ENCODE measurements at places on chromosomes 7 and 10.
A peak's percentile ranks its signal among the peaks of the same experiment; 100 is the strongest.

DNA sequence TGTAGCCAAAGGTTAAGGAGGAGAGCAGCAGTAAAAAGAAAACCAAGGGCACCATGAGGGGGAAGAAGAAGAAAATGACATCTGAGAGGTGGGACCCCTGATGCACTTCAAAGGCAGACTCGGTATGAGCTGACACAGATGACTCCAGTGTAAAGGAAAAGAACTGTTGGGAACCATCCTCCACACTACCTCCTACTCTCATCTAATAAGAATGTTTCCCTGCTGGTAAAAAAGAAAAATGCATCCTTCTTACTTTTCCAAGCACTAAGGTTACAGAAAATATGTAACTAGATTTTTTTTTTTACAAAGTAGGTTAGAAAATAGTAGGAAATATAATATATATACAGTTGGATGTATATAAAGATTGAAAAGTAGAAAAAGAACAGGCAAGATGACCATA lies 16.9 kb downstream of the TAS2R41 start:
- DNase-seq = no peak

GRCh38 chr7:107815254-107815882 lies 12.3 kb upstream of the SLC26A3 start:
- no peak for DNase-seq

DNA sequence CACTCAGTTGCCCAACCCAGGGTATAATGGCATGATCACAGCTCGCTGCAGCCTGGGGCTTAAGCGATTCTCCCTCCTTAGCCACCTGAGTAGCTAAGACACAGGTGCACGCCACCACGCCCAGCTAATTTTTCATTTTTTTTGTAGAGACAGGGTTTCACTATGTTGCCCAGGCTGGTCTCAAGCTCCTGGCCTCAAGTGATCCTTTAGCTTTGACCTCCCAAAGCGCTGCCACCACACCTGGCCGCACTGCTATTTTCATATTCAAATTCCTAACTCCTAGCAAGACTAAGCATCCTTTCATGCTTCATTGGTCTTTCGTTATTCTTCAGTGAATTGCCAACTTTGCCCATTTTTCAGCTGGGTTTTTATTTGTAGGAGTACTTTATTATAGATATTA lies 30.4 kb upstream of the DAGLB start:
- no peak for DNase-seq

- no peak for DNase-seq
Measured at GRCh38 chr10:28616514-28616913, 60.8 kb upstream of the BAMBI start.

DNA sequence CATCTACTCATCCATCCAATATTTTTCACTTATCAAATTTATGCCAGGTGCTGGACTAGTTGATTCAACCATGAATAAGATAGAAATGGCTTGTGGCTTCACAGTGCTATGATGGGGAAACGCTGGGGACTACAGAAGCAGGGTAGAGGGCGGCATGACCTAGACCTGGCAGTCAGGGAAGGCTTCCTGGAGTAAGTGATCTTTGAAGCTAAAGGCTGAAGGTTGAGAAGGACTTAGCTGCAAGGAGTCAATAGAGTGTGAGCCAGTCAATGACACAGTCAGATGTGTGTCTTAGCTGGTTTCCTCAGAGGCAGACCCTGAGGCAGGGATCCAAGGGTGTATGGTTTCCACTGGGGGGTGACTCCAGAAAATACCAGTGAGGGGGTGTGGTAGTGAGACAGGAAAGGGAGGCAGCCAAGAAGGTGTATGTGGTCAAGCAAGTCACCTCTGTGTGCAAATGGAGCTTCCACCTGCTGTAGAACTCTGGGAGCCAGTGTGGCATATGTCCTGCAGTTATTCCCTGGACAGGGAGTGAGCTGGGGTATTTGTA lies 10.3 kb downstream of the PRF1 start:
- no peak for DNase-seq

GRCh38 chr7:115533785-115534184 lies 496.8 kb downstream of the TFEC start:
- no peak for DNase-seq

GRCh38 chr10:109430043-109430760 lies 493.1 kb downstream of the XPNPEP1 start:
- DNase-seq = no peak

GRCh38 chr7:103148994-103149807 lies at the start of gene NAPEPLD:
TSS of gene NAPEPLD (minus strand) at chr7:103149099. CDS start at chr7:103128776, 20,323 bp downstream.
- DNase-seq = peak; percentile 85
